ENCODE measurements at places on chromosomes 7 and 10.

GRCh38 chr7:30476459-30477145 is 2.0 kb downstream of the NOD1 start:
- H3K27ac ChIP-seq = no peak overlapping the region
- peaks cover 7% of the 10 kb centered on the region for H3K4me1 ChIP-seq
- H3K36me3 ChIP-seq = no peaks in the 10 kb centered on the region
- no peak for DNase-seq
- no peaks in the 10 kb centered on the region for H3K27me3 ChIP-seq

DNA sequence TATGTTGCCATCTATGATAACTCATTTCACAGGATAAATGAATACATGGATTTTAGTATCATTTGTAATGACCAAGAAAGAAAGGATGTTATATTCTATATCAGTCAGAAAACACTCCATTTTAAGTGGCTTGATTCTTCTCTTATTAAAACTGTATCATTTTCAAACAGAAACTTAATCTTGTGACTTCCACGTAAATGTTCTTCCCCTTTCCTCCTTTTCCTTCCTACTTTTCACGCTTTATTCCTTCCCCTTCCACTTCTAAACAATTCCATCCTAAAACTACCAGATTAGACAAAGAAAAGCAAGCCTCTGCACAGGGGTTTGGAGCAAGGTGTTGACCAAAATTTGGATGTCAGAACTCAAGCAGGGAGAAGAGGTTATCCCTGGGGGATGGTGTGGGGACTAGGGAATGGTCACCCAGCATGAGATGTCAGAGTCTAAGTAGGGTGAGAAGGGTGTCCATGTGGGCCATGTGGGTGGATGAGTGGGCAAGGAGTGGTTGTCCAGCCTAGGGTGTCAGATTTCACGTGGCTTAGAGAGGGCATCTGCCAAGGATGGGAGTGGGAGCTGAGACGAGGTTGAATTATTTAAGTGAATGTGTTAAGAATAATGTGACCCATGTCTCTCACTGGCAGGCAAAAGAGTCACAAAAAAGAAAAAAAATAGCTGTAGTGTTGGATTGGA is 5.0 kb upstream of the GSAP start:
- no peaks in the 10 kb centered on the region for H3K36me3 ChIP-seq
- H3K27ac ChIP-seq = no peak overlapping the region
- peaks cover 8% of the 10 kb centered on the region for H3K4me1 ChIP-seq
- no peak for DNase-seq

- no peak overlapping the region for H3K27ac ChIP-seq
- no peak overlapping the region for H3K4me3 ChIP-seq
- DNase-seq = no peak
Measured at GRCh38 chr10:63727636-63728035, 206.4 kb downstream of the REEP3 start.

- H3K36me3 ChIP-seq = no peaks in the 10 kb centered on the region
- DNase-seq = no peak
- H3K27me3 ChIP-seq = no peaks in the 10 kb centered on the region
- no peak overlapping the region for H3K27ac ChIP-seq
Measured at GRCh38 chr7:33137103-33137502, 7.7 kb downstream of the BBS9 start.

- H3K4me3 ChIP-seq = no peak overlapping the region
- peaks cover 3% of the 10 kb centered on the region for H3K4me1 ChIP-seq
- no peaks in the 10 kb centered on the region for H3K36me3 ChIP-seq
- H3K27ac ChIP-seq = no peak overlapping the region
- DNase-seq = no peak
Measured at GRCh38 chr10:30371954-30372353, 22.9 kb upstream of the MTPAP start.

- no peak for DNase-seq
- no peak overlapping the region for H3K27ac ChIP-seq
- H3K36me3 ChIP-seq = no peaks in the 10 kb centered on the region
- no peaks in the 10 kb centered on the region for H3K4me1 ChIP-seq
- H3K4me3 ChIP-seq = no peak overlapping the region
Measured at GRCh38 chr10:17537281-17537680, 79.9 kb downstream of the HACD1 start.

DNA sequence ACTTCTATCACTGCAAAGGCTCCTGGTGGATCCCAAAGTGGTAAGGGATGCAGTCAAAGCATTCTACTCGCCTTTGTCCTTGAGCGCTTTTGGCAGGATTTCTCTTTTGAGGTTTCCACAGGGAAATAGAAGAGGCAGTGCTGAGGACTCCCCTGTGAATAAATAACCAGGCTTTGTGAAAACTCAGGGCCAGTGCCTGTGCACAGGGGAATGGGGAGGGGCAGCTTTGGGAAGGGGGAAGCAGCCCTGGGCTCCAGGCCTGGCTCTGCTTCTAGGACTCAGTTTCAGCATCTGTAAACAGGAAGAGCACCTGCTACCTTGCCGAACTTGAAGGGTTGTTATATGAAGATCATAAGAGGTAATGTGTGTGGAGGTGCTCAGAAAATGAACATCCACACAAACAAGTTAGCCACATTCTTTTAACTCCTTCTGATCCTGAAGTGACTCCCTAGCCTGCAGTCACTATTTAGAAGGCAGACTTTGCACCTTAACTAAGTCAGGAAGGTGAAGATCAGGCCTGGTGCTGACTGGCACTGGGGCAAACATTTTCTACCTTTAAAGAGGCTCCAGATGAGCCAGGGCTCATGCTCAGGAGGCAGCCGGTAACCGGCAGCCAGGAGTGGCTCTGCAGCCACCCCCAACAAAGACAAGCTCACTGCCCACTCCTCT is 22.5 kb upstream of the MMP21 start:
- DNase-seq = no peak
- H3K36me3 ChIP-seq = peaks cover 38% of the 10 kb centered on the region
- no peak overlapping the region for H3K4me3 ChIP-seq
- no peaks in the 10 kb centered on the region for H3K27me3 ChIP-seq
- H3K27ac ChIP-seq = no peak overlapping the region

DNA sequence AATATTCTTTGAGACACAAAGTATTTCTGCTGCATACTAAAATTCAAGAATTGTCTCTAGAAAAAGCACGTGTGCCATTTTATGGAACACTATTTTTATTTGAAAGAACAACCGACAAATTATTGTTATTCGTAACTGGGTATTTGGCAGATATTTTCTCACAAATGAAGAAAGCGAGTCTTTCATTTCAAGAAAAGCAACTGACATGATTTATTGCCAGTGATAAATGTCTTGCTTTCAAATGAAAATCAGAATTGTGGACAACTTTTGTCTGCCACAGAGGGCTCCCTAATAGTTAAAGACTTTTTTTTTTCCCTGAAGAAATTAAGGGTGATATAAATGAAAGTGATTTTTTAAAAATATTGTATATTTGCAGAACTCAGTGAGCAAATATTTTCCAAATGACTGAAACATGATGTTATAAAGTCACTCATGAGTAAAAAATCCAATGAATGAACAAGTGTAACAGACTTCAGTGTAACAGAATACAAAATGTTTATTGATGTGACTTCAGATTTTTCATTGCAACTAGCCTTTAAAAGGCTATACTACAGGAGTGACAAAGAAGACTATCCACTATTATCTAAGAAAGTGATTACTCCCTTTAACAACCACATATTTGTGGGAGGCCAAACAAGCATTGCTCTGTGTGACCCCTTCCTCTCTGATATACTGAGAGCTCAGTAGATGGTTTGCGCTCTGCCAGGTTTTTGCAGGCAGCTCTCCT is 49.0 kb upstream of the SEMA3E start:
- H3K36me3 ChIP-seq = no peaks in the 10 kb centered on the region
- peaks cover 7% of the 10 kb centered on the region for H3K4me1 ChIP-seq
- H3K4me3 ChIP-seq = no peak overlapping the region
- no peak overlapping the region for H3K27ac ChIP-seq

DNA sequence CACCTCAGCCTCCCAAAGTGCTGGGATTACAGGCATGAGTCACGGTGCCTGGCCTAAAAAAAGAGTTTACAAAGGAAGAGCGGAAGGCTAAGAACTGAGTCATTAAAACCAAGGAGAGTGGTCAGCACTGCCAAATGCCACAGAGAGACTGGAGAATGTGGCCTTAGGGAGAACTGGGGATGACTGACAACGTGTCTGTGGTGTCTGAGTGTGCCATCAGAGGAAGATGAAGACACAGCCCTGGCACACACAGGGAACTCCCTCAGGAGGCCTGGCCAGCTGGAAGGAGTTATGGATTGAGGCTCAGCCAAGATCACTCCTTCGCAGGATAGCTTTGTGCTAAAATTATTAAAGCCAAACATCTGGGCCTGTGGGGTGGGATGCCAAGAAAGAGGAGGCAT is 3.9 kb upstream of the INA start:
- DNase-seq = no peak
- peaks cover 13% of the 10 kb centered on the region for H3K4me1 ChIP-seq
- H3K4me3 ChIP-seq = no peak overlapping the region
- H3K27ac ChIP-seq = no peak overlapping the region
- peaks cover 29% of the 10 kb centered on the region for H3K27me3 ChIP-seq

- no peaks in the 10 kb centered on the region for H3K4me1 ChIP-seq
- H3K36me3 ChIP-seq = no peaks in the 10 kb centered on the region
- no peak overlapping the region for H3K4me3 ChIP-seq
- H3K27ac ChIP-seq = no peak overlapping the region
- H3K27me3 ChIP-seq = no peaks in the 10 kb centered on the region
Measured at GRCh38 chr7:12646139-12646538, 41.3 kb upstream of the ARL4A start.

- H3K36me3 ChIP-seq = no peaks in the 10 kb centered on the region
- H3K27ac ChIP-seq = no peak overlapping the region
- peaks cover 3% of the 10 kb centered on the region for H3K4me1 ChIP-seq
- no peak for DNase-seq
- no peak overlapping the region for H3K4me3 ChIP-seq
Measured at GRCh38 chr7:152760854-152761748, 1.5 kb downstream of the ACTR3B start.
